ENCODE measurements at places on chromosomes 4 and X.

DNA sequence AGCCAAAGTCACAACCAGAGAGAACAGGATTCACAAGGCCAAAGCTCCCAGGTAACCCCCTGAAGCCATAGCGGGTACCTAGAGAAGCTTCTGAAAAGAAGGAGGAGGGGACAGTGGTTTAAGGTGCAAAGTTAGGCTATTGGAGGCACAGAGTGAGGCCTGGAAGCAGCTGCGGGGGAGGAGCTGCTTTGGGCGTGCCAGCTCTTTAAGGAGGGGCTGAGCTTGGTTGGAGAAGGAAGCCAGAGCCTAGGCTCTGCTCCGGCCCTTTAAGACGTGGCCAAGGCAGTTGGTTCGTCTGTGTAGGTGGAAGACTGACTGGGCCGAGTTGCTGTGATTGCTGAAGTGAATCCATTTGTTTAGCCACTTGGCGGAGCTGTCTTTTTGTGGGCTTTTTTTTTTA, 1.5 kb downstream of the KLF8 start:
- no peak for DNase-seq

DNA sequence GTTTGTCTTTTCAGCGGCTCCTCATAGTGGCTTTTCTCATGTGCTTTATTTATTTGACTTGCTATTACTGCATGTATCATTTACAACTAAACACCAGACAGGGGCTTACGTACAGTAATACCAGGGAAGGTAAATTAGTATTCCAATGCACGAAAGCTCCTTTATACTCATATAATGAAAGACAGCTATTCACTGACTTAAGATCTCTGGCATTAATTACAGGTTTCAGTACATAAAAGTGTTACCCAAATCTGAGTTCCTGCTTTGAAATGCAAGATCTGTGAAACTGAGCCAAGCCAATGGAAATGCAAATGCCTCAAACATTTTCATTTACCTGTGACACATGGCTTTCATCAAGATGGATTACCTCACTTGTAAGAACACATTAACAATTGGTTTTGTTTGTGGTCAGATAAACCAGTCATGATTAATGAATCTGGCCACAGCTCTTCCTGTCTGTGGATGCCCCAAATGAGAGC, 107.2 kb downstream of the ANAPC4 start:
- DNase-seq: no peak

GRCh38 chr4:3773552-3774001, 7.4 kb downstream of the ADRA2C start:
- no peak for DNase-seq

DNA sequence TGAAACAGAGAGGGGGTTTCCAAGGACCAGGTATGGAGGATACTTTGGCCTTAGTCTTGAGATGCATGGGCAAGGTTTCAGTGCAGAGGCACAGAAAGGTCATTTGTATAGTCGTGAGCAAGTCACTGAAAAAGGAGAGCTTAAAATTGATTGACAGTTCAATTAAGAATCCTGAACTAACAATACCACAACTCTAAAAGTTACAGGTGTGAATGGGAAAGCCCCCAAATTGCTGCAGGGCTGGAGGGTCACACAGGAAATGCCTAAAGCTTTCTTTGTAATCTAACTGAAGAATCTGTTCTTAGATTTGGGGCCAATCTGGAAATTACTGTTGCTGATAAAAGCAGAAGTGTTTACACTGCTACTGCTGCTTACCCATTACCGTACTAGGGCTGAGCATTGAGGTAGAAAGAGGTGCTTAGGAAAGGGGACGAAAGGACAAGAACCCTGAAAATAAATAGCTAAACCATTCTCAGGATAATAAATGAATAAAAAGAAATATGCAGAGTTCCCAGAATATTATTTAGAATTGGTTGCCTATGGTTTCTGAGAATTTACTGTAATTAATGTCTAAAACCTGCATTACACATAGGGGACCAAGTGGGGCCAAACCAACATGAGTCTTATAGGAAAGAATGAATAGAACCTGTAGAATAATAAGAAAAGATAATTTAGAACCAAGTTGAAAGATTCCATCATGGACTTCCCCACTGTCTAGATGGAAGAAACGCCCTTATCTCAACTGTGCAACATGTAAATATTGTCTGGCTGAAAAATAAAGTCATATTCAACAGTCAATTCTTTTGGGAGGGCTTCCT, 91.9 kb upstream of the PPP1R2C start:
- DNase-seq: no peak

- DNase-seq: no peak
These were observed 34.0 kb downstream of the LHFPL1 start for GRCh38 chrX:112645774-112646173.

DNA sequence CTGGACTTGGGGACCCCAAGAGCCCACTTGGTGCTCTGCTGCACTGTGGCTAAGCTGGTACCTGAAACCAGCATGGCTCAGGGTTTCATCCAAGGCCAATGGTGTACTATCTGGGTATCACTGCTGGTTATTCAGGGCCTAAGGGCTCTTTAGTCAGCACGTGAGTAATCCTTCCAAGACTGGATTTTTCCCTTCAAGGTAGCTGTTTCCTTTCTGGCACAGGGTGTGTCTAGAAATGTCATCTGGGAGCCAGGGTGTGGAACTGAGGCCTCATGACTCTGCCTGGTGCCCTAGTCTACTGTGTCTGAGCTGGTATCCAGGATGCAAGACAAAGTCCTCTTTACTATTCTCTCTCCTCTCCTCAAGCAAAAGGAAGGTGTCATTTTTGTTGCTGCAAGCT, 99.0 kb upstream of the QRFPR start:
- no peak for DNase-seq

GRCh38 chrX:68163441-68163840, 269.9 kb downstream of the OPHN1 start:
- no peak for DNase-seq

GRCh38 chr4:150104404-150105027, 26.3 kb downstream of the DCLK2 start:
- no peak for DNase-seq

DNA sequence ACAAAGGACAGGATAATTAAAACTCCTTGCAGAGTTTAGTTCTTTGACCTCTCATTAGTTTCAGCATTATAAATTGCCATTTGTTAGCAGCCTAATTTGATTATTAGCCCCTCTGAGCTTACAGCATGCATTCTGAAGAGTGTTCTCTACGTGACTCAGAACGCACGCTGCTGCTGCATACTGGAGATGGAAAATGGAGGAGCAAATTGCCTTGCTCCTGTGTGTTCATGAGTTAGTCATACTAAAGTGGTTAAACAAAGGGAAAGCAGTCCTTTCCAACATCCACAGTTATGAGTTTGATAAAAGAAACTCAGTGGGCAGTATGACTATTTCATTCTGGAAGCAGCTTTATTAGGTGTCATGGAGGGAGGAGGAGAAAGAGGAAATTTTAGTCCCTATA, 922.5 kb downstream of the RPA4 start:
- DNase-seq: no peak

GRCh38 chr4:1378559-1379231, 27.5 kb downstream of the NKX1-1 start:
- DNase-seq: no peak

DNA sequence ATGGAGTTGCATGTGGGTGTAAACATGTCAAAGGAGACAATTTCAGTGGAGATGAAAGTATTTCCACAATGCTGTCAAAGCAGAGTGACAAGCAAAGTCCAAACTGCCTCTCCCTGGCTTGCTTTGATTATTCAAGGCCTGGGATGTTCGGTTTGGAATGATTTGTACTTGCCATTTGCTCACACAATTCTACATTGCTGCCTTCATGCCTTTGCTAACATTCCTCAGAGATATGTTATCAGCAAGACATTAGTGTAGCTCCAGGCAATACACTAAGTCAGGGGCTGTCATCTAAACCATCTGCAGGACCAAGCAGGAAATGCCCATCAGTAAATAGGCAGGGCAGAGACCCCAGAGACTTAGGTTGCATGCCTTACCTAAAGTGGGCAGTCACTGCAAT, 79.6 kb upstream of the C1QTNF7 start:
- no peak for DNase-seq

- no peak for DNase-seq
These were observed 41.1 kb upstream of the PDK3 start for GRCh38 chrX:24423960-24424359.

- no peak for DNase-seq
These were observed 109.6 kb downstream of the EFNB1 start for GRCh38 chrX:68938244-68939004.

DNA sequence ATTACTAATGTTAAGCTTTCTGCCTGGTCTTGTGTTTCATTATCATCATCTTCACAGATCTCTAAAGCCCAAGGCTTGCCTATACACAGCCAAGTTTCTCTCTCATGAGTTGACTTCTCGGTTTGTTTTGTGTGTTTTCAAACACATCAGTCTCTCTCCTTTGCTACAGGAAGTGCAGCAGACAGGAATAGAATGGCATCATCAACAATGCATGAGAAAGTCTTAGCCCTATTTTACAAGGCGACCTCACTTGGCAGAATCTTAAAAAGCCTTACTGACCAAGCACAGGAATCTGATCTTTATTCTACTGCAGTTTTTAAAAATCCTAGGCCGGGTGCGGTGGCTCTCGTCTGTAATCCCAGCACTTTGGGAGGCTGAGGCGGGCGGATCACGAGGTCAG, 36.8 kb downstream of the CC2D2A start:
- no peak for DNase-seq

DNA sequence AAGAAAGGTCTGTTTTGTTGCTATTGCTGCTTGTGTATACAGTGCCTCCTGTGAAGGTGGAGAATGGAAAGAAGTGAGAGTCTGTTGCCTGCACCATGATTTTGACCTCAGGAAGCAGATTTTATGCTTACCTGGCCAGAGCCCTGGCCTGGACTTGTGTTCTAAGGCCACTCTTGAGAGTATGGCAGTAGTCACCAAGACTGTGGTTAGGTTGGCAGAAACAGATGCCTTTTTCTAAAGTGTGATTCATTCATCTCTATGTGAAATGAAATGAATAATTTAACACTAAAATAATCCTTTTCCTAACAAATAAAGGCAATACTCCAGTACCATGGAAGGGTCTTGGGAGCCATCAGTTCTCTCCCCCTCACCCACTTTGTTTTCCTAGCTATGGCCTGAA, 161.8 kb downstream of the DCLK2 start:
- no peak for DNase-seq

- DNase-seq: no peak
These were observed 2.7 kb downstream of the EPHA5 start for GRCh38 chr4:65667506-65668041.

DNA sequence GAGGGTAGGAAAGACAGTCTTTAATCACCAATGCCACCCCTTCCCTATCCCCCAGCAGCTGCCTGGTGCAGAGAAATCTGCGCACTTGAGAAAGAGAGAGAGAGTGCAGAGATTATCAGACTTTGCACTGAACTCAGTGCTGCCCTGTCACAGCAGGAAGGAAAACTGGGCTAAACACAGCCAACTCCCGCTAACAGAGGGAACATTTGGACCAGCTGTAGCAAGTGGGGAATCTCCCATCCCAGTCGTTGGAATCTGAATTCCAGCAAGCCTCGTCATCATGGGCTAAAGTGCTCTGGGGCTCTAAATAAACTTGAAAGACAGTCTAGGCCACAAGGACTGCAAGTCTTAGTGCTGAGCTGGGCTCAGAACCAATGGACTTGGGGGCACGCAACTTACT, 168.7 kb downstream of the DLG3 start:
- DNase-seq: no peak

DNA sequence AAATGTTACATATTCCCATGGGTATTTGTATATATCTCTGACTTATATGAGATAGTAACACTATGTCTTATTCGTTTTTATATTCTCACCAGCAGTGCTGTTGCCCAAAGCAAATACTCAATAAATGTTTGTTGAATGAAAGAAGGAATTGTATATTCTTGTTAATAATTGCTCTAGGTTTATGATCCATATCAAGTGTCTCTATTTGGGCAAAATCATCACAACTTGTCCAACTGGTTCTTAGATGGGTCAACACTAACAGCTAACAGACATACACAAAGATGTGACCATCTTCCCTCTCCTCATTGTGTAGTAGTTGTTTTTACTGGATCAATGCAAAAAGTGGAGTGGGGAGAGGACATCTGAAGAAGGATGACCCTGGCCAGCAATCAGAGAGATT, 6.6 kb upstream of the APLN start:
- no peak for DNase-seq

DNA sequence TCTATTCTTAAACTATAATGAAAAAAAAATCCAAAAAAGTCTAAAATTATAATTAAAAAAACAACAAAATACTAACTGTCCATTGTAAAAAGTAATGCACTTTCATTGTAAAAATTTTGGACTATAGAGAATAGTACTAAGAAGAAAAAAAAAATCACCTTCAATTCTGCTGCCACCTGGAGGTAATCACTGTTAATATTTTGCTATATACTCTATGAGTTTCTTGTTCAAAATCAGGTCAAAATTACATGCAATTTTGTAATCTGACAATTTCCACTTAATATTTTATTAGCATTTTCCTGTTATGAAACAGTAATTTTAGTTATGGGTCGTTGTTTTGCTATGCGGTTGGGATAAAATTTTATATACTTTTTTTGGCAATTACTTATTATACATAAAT, 62.0 kb downstream of the HTT start:
- no peak for DNase-seq

DNA sequence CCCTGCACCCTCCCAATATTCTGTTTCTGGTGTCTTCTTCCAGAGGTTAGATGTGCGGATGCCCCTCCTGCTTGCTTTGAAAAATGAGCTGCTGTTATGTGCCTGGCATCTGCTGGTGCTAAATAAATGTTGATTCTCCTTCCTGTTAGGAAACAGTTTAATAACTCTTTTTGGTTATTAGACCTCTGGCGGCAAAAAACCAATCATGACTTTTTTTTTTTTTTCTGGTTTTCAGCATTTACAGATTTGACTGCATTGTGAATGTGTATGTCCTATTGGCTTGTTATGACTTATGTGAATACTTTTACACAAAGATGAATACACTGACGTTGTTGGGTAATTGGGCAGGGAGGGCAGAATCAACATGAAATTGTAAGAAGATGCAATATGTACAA, 13.6 kb upstream of the TMEM156 start:
- peak; percentile 76 for DNase-seq

GRCh38 chrX:72020204-72020603, 109.6 kb downstream of the NHSL2 start:
- no peak for DNase-seq

- DNase-seq: peak; percentile 40
These were observed 13.5 kb downstream of the KDM5C start for GRCh38 chrX:53211391-53211978.

GRCh38 chr4:182832352-182833120, 84.7 kb downstream of the DCTD start:
- DNase-seq: no peak

- no peak for DNase-seq
These were observed 11.3 kb upstream of the MXD4 start for GRCh38 chr4:2273221-2273620.

DNA sequence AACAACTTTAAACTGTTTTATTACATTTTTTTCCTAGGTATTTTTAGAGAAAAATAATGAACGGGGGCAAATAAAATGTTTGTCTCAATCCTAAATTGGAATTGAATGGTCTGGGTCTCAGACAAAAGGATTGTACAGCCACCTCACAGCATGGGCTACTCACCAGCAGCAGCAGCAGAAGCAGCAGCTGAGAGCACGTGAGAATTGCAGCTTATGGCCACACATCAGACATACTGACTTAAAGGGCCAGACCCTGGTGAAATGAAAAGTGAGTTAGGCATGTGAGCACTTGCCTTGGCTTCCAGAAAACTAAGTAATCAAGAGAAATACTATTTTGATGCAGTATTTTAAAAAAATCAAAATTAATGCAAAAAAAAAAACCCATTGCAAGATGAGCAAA, 56.6 kb downstream of the AASDH start:
- no peak for DNase-seq

- DNase-seq: no peak
These were observed 30.6 kb downstream of the HSD17B11 start for GRCh38 chr4:87360338-87360935.

- DNase-seq: no peak
These were observed 104.5 kb upstream of the GATB start for GRCh38 chr4:151865312-151865711.
